ENCODE measurements at places on chromosomes 13 and 19. TPM values are rescaled to one million over a fixed set of nuclear protein-coding genes. Genes with fewer than 3 reads are reported as not detected.

DNA sequence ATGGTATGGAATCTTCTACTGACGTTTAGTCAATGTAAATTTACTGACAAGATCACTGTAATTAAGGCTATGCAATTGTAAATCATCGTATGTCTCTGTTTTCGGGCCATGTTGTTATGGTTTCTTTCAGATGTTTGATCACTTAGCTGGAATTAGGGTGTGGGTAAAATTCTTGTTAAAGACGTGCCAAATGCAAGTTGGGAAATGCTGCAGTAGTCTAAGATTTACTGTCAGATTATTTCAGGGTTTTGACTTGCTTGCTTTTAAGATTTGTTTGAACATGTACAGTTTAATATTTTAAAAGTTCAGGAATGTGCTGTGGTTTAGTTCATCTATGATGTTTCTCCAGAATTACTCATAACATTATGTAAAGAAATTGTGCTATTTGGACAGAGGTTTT lies 10.8 kb downstream of the NDFIP2 start:
- H3K4me3 ChIP-seq = no peak overlapping the region
- DNase-seq = no peak
- H3K4me1 ChIP-seq = peaks cover 4% of the 10 kb centered on the region
- no peak overlapping the region for H3K27ac ChIP-seq

GRCh38 chr19:8487137-8487851 lies 15.1 kb downstream of the PRAM1 start:
- no peaks in the 10 kb centered on the region for H3K27me3 ChIP-seq
- H3K27ac ChIP-seq = 0 out of 2 replicates have a peak overlapping the region, but pooled peaks have one; percentile 10
- H3K36me3 ChIP-seq = peaks cover 38% of the 10 kb centered on the region
- no peak overlapping the region for H3K4me3 ChIP-seq
- DNase-seq = no peak

- H3K4me3 ChIP-seq = no peak overlapping the region
- H3K4me1 ChIP-seq = no peaks in the 10 kb centered on the region
- H3K27ac ChIP-seq = no peak overlapping the region
- peaks cover 5% of the 10 kb centered on the region for H3K36me3 ChIP-seq
These were observed 14.5 kb downstream of the ZNF816 start for GRCh38 chr19:52948025-52948770.

GRCh38 chr13:35876601-35877000 lies 254.6 kb downstream of the DCLK1 start:
- no peaks in the 10 kb centered on the region for H3K4me1 ChIP-seq
- no peak overlapping the region for H3K4me3 ChIP-seq
- H3K27me3 ChIP-seq = no peaks in the 10 kb centered on the region
- no peak for DNase-seq
- no peak overlapping the region for H3K27ac ChIP-seq
- no peaks in the 10 kb centered on the region for H3K36me3 ChIP-seq

GRCh38 chr13:107209824-107210722 lies 642.1 kb upstream of the ARGLU1 start:
- no peaks in the 10 kb centered on the region for H3K27me3 ChIP-seq
- H3K4me3 ChIP-seq = no peak overlapping the region
- H3K36me3 ChIP-seq = no peaks in the 10 kb centered on the region
- no peak overlapping the region for H3K27ac ChIP-seq
- no peak for DNase-seq

DNA sequence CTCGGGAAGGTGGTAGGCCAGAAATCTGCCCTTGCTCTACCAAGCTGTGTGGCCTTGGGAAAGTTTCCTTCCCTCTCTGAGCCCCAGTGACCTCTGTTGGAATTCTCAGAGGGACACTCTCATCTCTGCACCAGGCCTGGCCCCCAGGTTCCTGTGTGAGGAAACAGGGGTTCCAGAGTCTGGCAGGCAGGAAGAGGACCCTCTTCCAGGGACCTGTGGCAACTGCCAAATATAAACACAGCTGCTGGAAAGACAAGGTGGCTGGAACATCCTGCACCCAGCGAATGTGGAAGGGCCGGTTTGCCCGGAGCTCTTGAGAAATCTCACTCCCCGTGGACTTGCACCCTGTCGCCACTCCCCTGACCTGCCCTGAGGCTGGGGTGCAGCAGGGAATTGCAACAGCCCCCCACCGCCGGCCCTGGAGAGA lies 52.8 kb downstream of the GADD45B start:
- no peak overlapping the region for H3K27ac ChIP-seq
- H3K36me3 ChIP-seq = no peaks in the 10 kb centered on the region
- no peak overlapping the region for H3K4me3 ChIP-seq
- DNase-seq = no peak

DNA sequence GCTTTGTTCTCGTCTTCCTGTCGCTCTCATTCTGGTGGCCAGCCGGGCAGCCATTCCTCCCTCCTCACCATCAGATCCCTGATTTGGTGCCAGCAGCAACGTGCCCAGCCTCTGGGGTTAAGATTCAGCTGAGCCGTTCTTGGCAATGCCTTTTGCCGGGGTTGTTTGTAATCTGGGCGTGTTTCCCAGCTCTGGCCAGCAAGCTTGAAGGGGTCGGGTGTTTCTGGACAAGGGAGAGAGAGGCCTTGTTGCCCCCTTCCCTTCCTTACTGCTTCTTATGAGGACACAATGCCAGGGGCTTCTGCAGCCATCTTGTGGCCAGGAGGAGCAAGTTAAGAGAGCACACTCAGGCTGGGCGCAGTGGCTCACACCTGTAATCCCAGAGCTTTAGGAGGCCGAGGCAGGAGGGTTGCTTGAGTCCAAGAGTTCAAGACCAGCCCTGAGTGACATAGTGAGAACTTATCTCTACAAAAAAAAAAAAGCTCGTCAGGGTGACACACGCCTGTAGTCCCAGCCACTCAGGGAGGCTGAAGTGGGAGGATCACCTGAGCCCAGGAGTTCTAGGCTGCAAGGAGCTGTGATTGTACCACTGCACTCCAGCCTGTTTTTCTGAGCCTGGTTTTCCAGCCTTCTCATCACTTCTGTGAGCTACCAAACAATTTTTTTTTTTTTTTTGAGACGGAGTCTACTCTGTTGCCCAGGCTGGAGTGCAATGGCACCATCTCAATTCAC lies 10.7 kb upstream of the CRTC1 start:
- no peak overlapping the region for H3K4me3 ChIP-seq
- no peaks in the 10 kb centered on the region for H3K4me1 ChIP-seq
- no peaks in the 10 kb centered on the region for H3K27me3 ChIP-seq
- no peak overlapping the region for H3K27ac ChIP-seq
- no peaks in the 10 kb centered on the region for H3K36me3 ChIP-seq

DNA sequence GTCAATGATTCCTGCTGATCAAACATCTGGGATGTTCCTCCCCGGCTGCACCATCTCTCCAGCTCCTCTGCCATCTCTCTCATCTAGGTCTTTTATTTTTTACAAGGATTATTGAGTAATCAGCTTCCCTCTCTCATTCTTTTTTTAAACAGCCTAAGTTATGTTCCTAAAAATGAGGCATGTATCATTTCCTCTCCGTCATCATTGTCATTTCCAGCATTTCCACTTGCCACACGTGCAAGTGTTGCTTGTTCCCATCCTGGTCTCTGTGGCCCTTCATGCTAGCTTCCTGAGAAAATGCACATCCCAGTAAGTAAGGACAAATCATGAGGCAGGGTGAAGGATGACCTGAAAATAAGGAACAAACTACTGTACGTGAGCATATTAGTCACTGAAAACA lies 102.7 kb upstream of the POSTN start:
- H3K27ac ChIP-seq = no peak overlapping the region
- H3K27me3 ChIP-seq = no peaks in the 10 kb centered on the region
- H3K4me1 ChIP-seq = no peaks in the 10 kb centered on the region

- no peak for DNase-seq
- H3K36me3 ChIP-seq = no peaks in the 10 kb centered on the region
- H3K4me1 ChIP-seq = no peaks in the 10 kb centered on the region
- H3K27ac ChIP-seq = no peak overlapping the region
- no peaks in the 10 kb centered on the region for H3K27me3 ChIP-seq
These were observed 66.9 kb upstream of the DIAPH3 start for GRCh38 chr13:60230593-60230992.

GRCh38 chr13:109203587-109203986 lies 574.2 kb downstream of the MYO16 start:
- no peak overlapping the region for H3K4me3 ChIP-seq
- H3K27me3 ChIP-seq = no peaks in the 10 kb centered on the region
- H3K27ac ChIP-seq = no peak overlapping the region
- H3K4me1 ChIP-seq = no peaks in the 10 kb centered on the region
- no peaks in the 10 kb centered on the region for H3K36me3 ChIP-seq

DNA sequence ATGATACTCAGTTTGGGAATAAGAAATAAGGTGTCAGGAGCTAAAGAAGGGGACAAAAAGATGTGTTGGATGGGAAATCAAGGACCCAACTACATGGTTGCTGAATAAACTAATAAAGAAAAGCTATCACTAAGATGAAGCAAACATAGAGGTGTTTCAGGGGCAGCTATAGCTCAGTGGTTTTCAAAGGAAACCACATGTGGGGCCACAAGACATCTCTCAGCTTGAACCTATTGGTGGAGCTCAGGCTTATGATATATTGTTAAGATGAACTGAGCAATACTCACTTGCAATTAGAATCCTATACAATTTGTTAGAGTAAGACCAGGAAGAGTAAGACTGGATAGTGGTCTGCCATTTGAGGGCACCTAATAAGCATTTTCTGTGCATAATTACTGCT lies 45.1 kb upstream of the SPRY2 start:
- no peaks in the 10 kb centered on the region for H3K36me3 ChIP-seq
- H3K4me3 ChIP-seq = no peak overlapping the region
- no peaks in the 10 kb centered on the region for H3K27me3 ChIP-seq
- H3K27ac ChIP-seq = no peak overlapping the region
- no peak for DNase-seq

DNA sequence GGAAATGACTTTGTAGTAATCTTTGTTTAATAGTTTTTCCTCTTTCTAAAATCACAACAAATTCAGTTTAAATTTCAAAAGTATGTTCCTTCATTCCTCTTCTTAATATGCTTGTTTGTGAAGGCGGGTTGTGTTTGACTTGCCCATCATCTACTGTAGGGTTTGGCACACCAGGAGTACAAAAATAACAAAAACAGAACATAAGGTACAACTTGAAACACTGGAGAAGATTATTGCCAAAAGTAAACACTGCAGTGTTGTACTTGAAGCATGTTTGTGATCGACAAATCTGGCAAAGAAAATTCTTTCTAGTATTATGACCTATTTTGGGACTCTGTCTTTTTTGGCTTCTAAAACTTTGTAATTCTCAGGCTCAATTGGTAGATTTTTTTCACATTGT lies 518.6 kb downstream of the SLITRK5 start:
- no peak overlapping the region for H3K4me3 ChIP-seq
- H3K4me1 ChIP-seq = no peaks in the 10 kb centered on the region
- no peak for DNase-seq
- no peaks in the 10 kb centered on the region for H3K27me3 ChIP-seq
- no peaks in the 10 kb centered on the region for H3K36me3 ChIP-seq
- H3K27ac ChIP-seq = no peak overlapping the region

DNA sequence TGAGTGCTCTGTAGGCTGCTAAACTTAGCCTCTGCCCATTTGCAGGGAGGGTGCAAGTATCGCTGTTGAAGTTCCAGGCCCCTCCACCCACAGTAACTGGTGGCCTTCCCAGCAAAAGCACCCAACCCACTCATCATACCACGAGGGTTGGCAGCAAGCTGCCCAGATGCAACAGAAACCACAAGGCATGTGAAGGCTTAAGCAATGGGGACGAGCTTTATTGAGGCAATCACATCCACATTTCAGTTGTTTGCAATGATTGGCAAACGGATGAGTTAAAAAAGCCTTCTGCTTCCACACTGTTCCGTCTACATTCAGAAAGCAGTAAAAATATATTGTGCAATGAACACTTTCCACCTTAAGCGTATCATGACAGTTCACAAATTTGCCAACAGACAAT lies 10.3 kb downstream of the GJB6 start:
- no peak overlapping the region for H3K4me3 ChIP-seq
- no peak overlapping the region for H3K27ac ChIP-seq
- H3K4me1 ChIP-seq = no peaks in the 10 kb centered on the region
- H3K27me3 ChIP-seq = peaks cover 2% of the 10 kb centered on the region
- no peak for DNase-seq

DNA sequence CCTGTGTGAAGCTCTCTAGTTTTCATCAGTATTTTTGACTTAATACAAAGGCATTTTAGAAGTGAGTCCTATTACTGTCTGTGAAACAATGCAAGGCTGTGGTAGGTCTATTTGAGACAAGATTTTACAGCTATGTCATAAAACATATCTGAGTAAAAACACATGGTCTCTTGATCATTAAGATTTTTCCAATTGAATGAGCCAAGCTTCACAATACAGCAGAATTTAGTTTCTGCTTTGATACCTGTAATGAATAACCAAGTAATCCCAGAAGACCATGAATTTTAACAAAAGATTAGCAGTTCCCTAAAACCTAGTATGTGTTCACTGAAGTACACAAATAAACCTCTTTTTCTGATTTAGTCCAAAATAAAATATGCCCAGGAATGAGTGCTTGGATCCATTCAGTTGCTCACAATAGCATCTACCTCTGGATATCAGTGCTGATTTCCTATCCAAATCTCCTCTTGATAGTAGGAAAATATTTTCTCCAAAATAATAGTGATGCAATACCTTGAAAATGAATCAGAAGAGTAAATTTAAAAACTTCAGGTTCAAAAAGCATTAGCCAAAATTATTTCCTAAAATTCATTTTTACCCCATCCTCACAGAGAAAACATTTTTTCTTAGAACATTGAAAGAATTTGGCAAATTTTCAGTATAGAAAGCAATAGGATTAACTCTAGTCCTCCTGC lies 533.5 kb upstream of the SGCG start:
- no peaks in the 10 kb centered on the region for H3K4me1 ChIP-seq
- H3K4me3 ChIP-seq = no peak overlapping the region
- no peaks in the 10 kb centered on the region for H3K36me3 ChIP-seq
- no peaks in the 10 kb centered on the region for H3K27me3 ChIP-seq

GRCh38 chr13:96229356-96229755 lies 139.4 kb downstream of the HS6ST3 start:
- DNase-seq = no peak
- no peak overlapping the region for H3K27ac ChIP-seq
- no peaks in the 10 kb centered on the region for H3K27me3 ChIP-seq
- no peak overlapping the region for H3K4me3 ChIP-seq
- no peaks in the 10 kb centered on the region for H3K4me1 ChIP-seq
- H3K36me3 ChIP-seq = no peaks in the 10 kb centered on the region

GRCh38 chr19:33507021-33507956 lies 14.3 kb downstream of the PEPD start:
- no peaks in the 10 kb centered on the region for H3K4me1 ChIP-seq
- H3K27me3 ChIP-seq = no peaks in the 10 kb centered on the region
- DNase-seq = no peak

DNA sequence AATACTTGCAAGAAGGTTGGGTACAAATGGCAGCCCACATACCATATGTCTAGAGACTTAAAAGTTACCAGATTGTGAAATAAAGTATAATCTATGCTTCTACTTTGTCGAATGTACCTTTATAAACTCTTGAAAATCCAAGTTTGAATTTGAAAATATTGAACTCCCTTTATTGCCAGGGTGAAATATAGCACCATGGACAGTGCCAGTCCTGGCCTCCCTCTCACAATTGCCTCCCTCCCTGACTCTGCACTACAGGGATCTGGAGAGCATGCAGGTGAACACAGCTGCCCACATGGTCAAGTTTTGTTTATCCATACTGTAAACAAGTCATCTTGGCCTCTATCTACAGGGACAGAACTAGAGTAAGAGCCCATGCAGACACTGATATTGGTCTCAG lies 394.1 kb upstream of the SLITRK6 start:
- no peaks in the 10 kb centered on the region for H3K36me3 ChIP-seq
- DNase-seq = no peak
- H3K4me3 ChIP-seq = no peak overlapping the region
- no peaks in the 10 kb centered on the region for H3K4me1 ChIP-seq

- H3K27me3 ChIP-seq = no peaks in the 10 kb centered on the region
- no peaks in the 10 kb centered on the region for H3K4me1 ChIP-seq
- no peak overlapping the region for H3K27ac ChIP-seq
These were observed 1471.7 kb upstream of the PRR20A start for GRCh38 chr13:55669051-55669450.

MATK gene
- total RNA-seq = 1.6 TPM

NDUFS7 gene
- total RNA-seq = 136 TPM

ZNF382 gene
- 0.45 TPM for total RNA-seq

SYNGR4 gene
- total RNA-seq = 0.21 TPM

ZNF844 gene
- total RNA-seq = 1.4 TPM

ATP4B gene
- not detected for total RNA-seq

Data from GM12878 (cell line).